ENCODE measurements at places on chromosomes 2 and 18. TPM values are rescaled to one million over a fixed set of nuclear protein-coding genes. Genes with fewer than 3 reads are reported as not detected.
A peak's percentile ranks its signal among the peaks of the same experiment; 100 is the strongest.

Gene CPO
- 0.13 TPM for total RNA-seq

- no peak for DNase-seq
These were observed 18.0 kb downstream of the RNF125 start for GRCh38 chr18:32036506-32037180.

GRCh38 chr18:79724299-79725080, 44.9 kb downstream of the CTDP1 start:
- DNase-seq: no peak

DNA sequence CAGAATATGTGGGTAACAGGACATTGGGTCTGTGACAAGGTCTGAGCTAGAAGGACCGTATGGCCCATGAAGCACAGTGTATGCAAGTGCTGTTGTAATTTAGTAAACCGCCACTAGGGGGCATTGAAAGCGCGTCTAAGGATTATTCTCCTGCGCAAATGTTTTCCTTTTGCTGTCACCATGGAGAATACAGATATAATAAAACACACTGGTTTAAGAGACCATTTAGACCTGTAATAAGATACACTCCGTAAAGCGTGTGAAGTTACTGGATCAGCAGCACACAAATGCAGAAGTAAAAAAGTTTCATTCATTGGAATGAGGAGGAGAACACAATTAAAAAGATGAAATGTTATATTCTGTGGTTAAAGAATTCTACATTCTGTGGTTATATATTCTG, 272.4 kb downstream of the AGAP1 start:
- DNase-seq: peak; percentile 61

Gene IKZF2
- total RNA-seq: 27.4 TPM

DNA sequence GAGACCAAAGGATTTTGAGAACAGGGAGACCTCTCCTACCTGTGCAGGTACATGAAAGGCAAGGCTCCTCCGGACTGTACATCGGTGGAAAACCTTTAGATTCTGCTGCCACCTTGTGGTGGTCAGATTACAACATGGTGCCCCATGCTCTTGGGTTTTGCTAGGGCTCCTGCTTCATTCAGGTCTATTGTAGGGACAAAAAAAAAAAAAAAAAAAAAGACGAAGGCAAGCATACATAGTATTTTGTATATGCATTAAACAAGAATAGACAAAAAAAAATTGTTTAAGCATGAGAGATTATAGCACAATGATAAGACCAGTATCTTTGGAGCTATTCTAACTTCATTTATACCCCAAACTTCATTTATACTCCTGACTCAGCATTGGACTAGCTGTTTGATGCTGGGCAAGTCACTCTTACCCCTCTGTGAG, 27.4 kb upstream of the SPR start:
- DNase-seq: peak; percentile 83

- no peak for DNase-seq
These were observed 15.4 kb downstream of the GREB1L start for GRCh38 chr18:21257386-21257785.

DNA sequence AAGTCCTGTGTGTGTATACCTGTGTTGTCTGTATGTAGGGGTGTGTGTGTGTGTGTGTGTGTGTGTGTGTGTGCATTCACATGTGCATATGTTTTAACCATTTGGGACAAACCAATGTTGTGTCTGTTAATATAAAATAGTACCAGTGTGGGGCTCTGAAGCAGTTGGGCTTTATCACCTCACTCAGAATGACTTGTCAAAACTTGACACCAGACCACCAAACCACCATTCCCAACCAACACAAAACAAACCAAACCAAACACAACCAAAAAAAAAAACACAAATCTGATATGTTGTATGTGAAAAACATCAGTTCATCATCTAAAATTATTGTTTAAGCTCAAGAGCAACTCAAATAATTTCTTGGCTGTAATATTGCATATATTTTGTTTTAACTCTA, 42.1 kb downstream of the CALCRL start:
- no peak for DNase-seq

- DNase-seq: no peak
These were observed 4.1 kb downstream of the ATG9A start for GRCh38 chr2:219225350-219225749.

Gene DNAH6
- under 0.01 TPM for total RNA-seq

DNA sequence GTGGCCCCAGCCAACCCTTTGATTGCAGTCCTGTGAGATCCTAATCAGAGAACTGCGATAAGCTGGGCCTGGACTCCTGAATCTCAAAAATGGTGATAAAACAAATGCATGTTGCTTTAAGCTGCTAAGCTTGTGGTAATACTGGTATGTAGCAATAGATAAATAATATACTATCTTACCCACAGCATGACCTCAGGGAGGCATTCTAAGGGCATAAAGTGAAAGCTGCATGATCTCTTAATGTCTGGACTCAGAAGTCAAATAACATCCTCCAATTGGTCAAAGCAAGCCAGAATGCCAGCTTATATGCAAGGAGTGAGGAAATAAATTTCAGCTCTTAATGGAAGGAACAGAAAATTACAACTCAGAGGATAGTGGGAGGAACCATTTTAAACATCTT, 246.1 kb downstream of the FSIP2 start:
- peak; percentile 18 for DNase-seq

Measured in bronchial epithelial cell (primary cell).